ENCODE measurements at places on chromosomes 6 and 20.

- no peak for DNase-seq
Measured at GRCh38 chr6:16056263-16056870, 72.5 kb upstream of the MYLIP start.

GRCh38 chr6:12311106-12311505 lies 20.9 kb downstream of the EDN1 start:
- DNase-seq = no peak

DNA sequence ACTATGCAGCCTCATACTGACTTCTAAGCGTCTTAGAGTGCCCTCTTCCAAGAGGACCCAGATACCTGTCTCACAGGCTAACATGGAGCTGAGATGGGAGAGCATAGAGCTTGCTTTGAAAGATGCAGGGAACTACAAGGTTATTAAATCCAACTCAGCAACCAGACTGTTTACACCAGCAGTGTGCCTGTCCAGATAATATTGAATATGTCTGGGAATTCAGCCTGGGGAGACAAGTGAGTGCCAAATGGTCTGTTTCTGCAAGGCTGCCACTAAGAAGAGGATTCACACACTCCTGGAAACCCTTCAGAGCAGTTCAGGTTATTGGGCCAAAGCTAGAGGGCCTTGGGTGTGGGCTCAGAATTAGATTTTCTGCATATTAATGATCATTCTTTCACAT lies 547.8 kb downstream of the PTPRT start:
- no peak for DNase-seq

DNA sequence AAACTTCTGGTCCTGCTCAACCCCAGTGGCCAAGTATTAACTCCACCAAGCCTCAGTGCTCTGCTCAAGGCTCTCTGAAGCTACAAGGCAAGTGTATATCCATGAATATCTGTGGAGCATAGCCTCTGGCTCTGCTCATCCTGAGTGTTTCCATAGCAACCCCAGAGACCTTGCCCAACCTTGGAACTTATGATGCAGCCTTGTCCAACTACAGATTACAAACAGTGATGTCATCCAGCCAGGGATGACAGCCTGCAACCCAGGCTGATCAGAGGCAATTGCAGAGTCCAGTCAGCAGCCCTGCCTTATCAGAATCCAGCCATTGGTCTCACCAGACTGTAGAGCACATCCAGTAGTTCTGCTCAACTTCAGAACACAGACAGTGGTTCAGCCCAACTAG lies 65.5 kb upstream of the SPACA1 start:
- DNase-seq = no peak

DNA sequence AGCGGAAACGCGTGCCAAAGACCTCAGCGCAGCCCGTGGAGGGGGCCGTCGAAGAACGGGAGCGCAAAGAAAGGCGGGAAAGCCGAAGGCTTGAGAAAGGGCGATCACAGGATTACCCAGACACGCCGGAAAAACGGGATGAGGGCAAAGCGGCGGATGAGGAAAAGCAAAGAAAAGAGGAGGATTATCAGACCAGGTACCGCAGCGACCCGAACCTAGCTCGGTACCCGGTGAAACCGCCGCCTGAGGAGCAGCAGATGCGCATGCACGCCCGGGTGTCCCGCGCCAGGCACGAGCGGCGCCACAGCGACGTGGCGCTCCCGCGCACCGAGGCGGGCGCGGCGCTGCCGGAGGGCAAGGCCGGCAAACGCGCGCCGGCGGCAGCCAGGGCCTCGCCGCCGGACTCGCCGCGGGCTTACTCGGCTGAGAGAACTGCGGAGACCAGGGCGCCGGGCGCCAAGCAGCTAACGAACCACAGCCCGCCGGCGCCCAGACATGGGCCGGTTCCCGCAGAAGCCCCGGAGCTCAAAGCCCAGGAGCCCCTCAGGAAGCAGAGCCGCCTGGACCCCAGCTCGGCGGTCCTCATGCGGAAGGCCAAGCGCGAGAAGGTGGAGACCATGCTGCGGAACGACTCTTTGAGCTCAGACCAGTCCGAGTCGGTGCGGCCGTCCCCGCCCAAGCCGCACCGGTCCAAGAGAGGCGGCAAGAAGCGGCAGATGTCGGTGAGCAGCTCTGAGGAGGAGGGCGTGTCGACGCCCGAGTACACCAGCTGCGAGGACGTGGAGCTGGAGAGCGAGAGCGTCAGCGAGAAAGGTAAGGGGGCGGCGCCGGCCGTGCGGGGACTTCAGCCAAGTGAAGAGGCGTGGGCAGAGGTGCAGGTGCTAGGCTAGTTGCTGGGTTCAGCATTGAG lies 296.2 kb downstream of the RIMS1 start:
- DNase-seq = peak; percentile 49
